Neural progenitor cell (in vitro differentiated cells): ENCODE measurements at places on chromosomes 3 and 15. TPM values are rescaled to one million over a fixed set of nuclear protein-coding genes. Genes with fewer than 3 reads are reported as not detected.

The RBMS3 gene
- 0.47 and 0.65 TPM in 2 replicates for total RNA-seq

- no peak for DNase-seq
Measured at GRCh38 chr3:52816654-52817053, 13.8 kb downstream of the ITIH4 start.

- no peak for DNase-seq
Measured at GRCh38 chr15:52193321-52193720, 2.1 kb upstream of the GNB5 start.

DNA sequence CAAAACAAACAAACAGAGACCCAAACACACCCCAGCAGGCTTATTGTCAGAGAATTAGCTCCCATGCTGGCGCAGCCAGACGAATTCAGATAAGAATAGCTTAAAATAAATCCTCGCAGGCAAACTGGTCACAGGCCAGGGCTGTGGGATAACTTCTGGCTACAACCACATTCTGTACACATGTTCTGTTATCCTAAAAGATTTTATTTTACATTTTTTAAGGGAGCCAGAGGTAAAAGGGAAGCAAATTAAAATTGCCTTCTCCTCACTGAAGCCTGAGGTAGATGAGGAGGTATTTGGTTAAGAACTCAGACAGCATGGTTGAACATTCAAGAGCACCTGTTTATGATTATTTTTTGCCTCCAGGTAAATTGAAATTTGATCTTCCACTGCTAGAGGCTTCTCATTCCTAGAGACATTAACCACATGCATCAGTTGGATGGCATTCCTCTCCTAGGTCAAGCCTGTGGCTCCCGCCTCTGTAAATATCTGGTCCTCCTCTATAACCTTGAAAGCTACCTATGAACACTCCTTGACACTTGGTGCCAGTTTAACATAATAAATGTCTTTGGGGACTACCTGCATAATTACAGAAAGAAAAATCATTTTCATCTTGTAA lies 190.3 kb downstream of the SATB1 start:
- no peak for DNase-seq

- no peak for DNase-seq
Measured at GRCh38 chr15:48388910-48389309, 57.7 kb downstream of the DUT start.

The ACAD11 gene
- 41.2 and 45.2 TPM in 2 replicates for total RNA-seq

DNA sequence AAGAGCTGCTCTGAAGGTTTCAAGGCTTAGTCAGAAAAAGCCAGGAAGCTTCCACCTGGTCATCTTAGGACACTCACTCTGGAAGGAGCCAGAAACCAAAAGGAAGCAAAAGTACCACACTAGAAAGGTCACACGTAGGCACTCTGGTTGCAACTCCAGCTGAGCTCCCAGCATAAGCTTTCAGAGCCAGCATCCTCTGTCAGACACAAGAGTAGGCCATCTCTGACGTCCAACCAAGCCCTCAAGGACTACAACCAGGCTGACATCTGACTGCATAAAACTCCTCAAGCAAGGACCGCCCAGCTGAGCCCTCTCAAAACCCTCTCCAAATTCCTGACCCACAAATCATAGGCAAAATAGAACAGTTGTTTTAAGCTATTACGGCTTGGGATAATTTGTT lies 12.8 kb downstream of the SH3BP5 start:
- DNase-seq: no peak

The HRG gene
- total RNA-seq: not detected in 2 replicates

GRCh38 chr3:37519661-37520060 lies 342.0 kb upstream of the CTDSPL start:
- no peak for DNase-seq

The GOLGA8M gene
- total RNA-seq: not detected in 2 replicates

- DNase-seq: no peak
Measured at GRCh38 chr15:69595009-69595791, 142.6 kb downstream of the RPLP1 start.

The CRABP1 gene
- total RNA-seq: 320 and 454 TPM in 2 replicates

DNA sequence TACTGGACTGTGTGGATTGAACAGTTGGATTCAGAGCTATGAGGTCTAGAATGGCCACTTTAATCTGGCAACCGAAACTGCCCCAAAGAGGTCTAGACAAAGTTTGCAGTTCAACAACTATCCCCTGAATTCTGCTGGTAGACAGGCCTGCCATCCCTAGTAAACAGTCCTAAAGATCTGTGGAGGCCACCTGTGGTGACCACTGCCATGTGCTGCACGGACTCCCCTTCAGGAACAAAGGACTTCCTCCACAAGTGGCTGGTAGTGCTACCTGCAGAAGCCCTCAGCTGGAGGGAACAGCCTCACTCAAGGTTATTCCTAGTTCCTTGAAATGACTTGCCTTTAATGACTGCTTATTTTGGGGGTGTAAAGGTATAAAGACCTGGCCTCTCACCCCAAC lies 6.1 kb downstream of the TNFAIP8L3 start:
- DNase-seq: no peak

- no peak for DNase-seq
Measured at GRCh38 chr3:39528844-39529243, 61.4 kb downstream of the MOBP start.

DNA sequence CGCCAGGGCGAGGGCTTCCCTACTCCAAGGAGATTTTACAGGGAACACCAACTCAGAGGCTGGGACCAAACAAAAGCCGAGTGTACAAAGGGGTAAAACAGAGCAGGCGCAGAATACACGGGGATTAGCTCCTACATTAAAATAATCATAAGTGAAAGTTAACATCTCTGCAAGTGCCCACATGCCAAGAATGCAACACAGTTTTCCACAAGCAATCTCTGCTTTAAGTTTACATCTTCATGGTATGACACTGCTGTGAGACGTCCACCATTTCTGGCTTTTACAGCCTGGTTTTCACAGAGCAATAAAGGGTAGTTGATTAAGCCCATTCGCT lies 500 bp upstream of the VGLL3 start:
- no peak for DNase-seq

The LEO1 gene
- 26.6 and 43.9 TPM in 2 replicates for total RNA-seq

The GOLGA8R gene
- not detected in 2 replicates for total RNA-seq

- DNase-seq: no peak
Measured at GRCh38 chr15:31136016-31136415, 34.5 kb upstream of the TRPM1 start.

DNA sequence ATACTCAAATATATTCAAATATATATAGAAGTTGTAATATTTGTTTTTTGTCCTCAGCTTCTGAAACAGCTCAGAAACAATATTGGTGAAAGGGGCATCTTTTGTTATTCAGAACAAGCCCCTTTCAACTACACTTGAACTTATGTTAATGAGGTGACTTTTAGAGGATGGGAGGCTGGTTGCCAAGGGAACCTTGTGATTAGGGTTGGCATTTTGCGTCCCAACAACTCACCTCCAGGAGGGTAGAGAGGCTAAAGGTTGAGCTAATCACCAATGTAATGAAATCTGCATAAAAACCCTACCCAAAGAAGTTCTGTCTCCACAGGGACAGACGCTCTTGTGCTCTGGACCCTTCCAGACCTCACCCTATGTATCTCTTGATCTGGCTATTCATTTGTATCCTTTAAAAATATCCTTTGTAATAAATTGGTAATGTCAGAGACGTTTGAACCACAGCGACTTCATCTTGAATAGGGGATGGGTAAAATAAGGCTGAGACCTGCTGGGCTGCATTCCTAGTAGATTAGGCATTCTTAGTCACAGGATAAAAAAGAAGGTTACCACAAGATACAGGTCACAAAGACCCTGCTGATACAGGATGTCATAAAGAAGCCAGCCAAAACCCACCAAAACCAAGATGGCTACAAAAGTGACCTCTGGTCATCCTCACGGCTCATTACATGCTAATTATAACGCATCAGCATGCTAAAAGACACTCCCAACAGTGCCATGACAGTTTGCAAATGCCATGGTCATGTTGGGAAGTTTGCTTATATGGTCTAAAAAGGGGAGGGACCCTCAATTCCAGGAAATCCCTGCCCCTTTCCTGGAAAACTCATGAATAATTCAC lies 111.1 kb downstream of the FMN1 start:
- DNase-seq: no peak

The LRRK1 gene
- total RNA-seq: 0.43 TPM in 1 of 2 replicates, not detected in the other

- DNase-seq: no peak
Measured at GRCh38 chr15:78951841-78952238, 7.0 kb upstream of the CTSH start.

GRCh38 chr3:148360051-148360450 lies 337.7 kb upstream of the AGTR1 start:
- DNase-seq: no peak

DNA sequence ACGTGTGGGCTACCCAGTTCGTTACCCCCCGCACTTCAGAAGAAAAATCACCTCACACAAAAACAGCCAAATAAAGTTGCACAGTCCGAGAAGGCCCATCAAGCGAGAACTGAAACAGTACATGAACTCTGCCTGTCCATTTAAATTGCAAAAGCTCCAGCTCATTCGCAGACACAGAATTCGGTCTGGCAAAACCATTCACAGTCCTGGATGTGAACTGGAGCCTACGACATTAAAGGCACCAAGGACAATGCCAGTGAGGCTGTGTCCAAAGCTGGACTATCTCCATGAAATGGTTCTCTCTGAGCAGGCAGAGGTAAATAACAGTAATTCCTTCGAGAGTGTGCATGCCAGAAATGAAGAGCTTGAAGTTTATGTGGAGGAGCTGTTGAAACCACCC lies 261.3 kb upstream of the ICE2 start:
- no peak for DNase-seq

The TMEM212 gene
- total RNA-seq: not detected in 2 replicates

DNA sequence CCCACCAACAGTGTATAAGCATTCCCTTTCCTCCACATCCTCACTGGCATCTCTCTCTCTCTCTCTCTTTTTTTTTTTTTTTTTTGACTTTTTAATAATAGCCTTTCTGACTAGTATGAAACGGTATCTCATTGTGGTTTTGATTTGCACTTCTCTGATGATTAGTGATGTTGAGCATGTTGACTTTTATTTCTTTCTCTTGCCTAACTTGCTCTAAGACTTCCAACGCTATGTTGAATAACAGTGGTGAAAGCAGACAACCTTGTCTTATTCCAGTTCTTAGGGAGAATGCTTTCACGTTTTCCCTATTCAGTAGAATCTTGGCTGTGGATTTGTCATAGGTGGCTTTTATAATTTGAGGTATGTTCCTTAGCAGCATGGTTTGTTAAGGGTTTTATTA lies 249.4 kb upstream of the MDFIC2 start:
- DNase-seq: no peak

GRCh38 chr3:112735926-112736325 lies 95.0 kb upstream of the CCDC80 start:
- DNase-seq: no peak

DNA sequence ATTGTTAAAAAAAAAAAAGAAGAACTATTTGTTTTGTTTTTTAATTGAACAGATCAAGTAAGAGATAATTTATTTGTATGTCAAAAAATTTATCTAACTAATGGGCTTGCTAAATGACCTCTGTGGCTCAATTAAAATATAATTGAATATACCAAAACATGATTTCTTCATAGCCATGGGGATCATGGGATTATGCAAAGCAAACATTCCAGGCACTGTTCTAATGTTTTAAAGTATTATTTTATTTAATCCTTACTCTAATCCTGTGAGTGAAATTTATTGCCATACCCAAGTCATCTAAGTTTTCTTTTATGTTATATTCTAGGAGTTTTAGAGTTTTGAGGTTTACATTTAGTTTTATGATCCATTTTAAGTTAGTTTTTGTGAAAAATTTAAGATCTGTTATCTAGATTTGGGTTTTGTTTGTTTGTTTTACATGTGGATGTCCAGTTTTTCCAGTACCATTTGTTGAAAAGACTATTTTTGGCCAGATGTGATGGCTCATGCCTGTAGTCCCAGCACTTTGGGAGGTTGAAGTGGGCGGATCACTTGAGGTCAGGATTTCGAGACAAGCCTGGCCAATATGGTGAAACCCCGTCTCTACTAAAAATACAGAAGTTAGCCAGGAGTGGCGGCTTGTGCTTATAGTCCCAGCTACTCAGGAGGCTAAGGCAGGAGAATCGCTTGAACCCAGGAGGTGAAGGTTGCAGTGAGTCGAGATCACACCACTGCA lies 52.3 kb upstream of the CNOT10 start:
- DNase-seq: no peak

The CHST2 gene
- total RNA-seq: 5.9 and 10.3 TPM in 2 replicates

- DNase-seq: no peak
Measured at GRCh38 chr15:38843736-38844590, 279.3 kb upstream of the RASGRP1 start.

DNA sequence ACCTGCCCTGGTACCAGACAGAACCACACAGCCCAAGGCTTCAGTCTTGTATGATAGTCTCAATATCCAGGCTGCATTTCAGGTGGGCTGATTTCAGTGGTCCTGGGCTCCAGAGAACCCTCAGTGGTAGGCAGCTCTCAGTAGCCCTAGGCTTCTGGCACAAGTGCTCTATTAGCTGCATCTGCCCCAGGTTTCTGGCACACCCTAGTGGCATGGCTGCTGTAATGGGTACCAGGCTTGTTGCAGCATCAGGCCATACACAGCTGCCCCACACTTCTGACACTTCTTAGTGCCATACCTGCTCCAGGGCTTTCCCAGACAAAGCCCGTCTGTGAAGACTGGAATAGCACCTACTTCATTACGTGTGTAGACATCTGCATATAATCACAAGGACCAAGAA lies 1062.2 kb upstream of the EPHA6 start:
- no peak for DNase-seq

GRCh38 chr3:101038880-101039279 lies 45.7 kb upstream of the ABI3BP start:
- DNase-seq: no peak
